ENCODE measurements at places on chromosomes 6 and 20.

- DNase-seq = no peak
These were observed 6.9 kb downstream of the VGLL2 start for GRCh38 chr6:117272032-117272866.

DNA sequence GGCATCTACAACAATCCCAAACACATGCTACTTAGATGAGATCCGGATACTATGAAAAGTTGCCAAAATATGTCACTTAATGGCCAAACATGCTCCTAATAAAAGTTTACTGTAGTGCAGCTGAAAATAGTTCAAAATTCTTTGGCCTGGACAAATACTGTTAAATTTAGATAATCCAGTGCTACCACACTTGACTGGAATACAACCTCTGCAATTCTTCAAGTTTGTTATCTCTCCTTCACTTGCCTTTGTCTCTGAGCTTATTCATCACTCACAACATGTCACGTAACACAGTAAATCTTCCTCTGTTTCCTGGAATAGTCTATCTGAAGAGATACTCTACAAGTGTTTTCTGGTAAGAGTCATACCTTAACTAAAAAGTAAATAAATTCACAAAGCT lies 10.5 kb upstream of the PLN start:
- DNase-seq = no peak

DNA sequence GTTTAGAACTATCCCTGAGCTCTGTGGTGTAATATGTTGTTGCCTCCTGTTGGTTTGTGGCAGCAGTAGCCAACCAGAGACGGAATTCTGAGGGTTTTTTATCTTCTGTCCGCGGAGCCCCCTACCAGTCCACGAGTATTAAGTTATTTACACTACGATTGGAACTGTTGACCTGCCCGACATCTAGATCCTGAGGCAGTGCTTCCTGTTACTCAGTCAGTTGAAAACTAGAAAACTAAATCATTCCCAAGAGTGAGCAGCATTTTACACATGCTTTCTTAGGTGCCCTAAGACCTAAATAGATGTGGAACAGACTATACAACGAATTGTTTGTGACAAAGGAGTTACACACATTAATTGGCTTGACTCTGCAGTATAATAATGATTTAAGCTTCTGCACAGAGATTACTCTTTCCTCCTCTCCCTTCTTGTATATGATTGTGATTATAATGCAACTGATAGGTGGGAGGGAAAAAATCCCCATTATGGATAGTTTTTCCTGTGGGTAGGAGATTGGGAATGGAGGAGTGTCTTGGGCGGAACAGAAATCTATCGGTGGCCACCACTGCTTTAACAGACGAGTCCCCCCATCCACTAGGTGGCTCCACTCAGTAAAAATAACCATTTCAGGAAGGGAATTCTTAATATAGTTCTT lies 1.7 kb downstream of the LOC128125822 start:
- no peak for DNase-seq

GRCh38 chr6:15796844-15797243 lies 134.0 kb upstream of the DTNBP1 start:
- DNase-seq = no peak

DNA sequence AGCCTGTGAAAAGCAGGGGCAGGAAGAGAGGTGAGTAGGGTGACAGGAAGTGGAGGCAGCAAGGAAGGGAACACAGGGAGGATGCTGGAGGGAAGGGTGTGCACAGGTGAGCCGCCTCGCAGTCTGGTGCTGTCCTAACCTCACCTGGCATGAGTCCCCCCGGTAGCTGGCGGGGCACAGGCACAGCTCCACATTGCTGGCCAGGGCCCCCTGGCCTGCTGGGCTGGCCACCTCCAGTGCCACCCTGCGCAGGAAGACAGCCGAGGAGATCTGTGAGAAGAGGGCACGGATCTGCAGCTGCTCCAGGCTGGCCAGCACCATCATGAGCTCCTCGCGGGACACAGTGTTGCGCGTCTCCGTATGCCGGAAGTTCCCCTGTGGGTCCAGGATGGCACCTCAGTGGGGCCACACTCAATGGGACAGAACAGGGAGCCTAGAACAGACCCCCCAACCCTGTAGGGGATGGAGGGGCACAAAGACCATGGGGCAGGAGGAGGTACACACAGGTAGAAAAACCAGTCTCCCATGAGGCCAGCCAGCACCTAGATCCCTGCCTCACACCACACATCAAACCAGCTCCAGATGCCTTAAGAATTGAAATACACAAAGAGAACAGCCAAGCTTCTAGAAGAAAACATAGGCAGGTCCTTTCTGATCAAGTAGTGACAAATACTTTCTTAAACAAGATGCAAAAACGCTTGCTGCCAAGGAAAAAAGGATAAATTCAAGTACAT lies 22.5 kb downstream of the ADRM1 start:
- no peak for DNase-seq

GRCh38 chr20:4169360-4170190 lies 154.2 kb upstream of the RNF24 start:
- no peak for DNase-seq

GRCh38 chr6:31114970-31115849 lies 610 bp downstream of the PSORS1C1 start:
- no peak for DNase-seq

- no peak for DNase-seq
These were observed 13.6 kb upstream of the RBM24 start for GRCh38 chr6:17267566-17267965.

- DNase-seq = no peak
These were observed 9.7 kb upstream of the BPIFB1 start for GRCh38 chr20:33273117-33273851.

- DNase-seq = no peak
These were observed 46.5 kb upstream of the SNAP25 start for GRCh38 chr20:10171864-10172751.

DNA sequence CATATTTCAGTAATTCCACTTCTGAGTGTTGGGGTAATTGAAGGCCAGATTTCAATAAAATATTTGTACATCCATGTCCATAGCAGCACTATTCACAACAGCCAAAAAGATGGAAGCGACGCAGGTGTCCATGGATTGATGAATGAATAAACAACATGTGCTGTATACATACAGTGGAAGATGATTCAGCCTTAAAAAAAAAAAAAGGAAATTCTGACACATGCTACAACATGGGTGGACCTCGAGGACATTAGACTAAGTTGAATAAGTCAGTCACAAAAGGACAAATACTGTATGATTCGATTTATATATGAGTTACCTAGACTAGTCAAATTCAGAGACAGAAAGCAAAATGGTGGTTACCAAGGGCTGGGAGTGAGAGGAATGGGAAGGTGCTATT lies 57.2 kb downstream of the TRAM2 start:
- DNase-seq = no peak

DNA sequence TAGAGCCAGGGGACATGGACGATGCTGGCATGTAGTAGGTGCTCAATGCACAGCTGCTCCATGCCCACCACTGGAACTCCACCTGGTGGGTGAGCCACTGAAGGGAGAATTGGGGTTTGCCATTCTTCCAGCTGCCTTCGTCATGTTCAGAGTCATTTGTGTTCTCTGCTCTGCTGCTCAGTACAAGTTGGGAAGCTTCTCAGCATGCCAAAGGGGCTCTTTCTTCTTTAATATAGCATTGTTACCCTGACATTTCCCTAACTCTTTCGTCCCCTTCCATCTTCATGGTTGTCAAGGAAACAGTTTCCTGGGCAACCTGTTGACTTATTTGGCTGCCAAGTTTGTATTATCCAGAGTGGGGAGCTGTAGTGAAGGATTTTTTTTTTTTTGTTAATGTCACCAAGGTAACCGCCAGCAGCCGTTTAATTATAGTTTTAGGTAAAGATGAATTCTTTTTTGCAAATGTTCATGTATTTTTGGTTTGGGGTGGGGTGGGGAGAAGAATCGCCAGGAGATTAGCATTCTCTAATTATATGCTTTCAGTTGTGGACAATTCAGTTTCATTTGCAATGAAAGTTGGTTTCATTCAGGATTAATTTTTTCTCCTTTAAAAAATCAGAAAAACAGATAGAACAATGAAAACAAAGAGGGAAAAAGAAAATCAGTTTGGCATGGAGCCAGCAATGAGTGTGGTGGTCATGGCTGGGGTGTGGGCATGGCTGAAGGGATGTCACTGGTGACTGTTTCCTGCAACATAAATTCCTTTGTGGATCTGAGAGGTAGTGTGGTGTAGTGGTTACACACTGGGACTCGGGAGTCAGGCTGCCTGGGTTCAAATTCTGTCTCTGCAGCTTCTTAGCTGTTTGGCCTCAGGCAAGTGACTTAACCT lies 73.0 kb upstream of the KCNG1 start:
- no peak for DNase-seq

- DNase-seq = no peak
These were observed 81.7 kb downstream of the ANKRD60 start for GRCh38 chr20:58146746-58147140.

GRCh38 chr6:35327349-35328027 lies 14.9 kb upstream of the PPARD start:
- no peak for DNase-seq

- DNase-seq = no peak
These were observed 36.9 kb downstream of the APCDD1L start for GRCh38 chr20:58478141-58478805.

GRCh38 chr6:158021814-158022748 lies 40.4 kb downstream of the SYNJ2 start:
- DNase-seq = no peak
